ENCODE measurements at places on chromosomes 6 and 20.

DNA sequence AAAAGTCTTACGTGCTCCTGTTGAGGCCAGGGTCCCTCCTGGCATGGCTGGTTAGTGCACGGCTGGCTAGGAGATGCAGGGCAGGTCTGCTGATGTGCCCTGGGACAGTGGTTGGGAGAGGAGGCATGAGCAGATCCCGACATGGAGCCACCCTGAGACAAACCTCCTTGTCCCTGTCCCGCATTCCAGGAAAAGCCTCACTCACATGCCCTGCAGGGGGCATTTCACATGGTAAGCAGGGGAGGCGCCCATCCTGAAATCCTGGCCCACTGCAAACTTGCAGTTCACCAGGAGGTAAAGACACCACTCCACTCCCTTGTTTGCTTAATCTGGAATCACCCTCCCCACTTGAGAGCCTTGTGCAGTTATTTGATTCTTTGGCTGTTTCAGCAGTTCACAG, 116.7 kb upstream of the SLC24A3 start:
- no peak for DNase-seq

- peak; percentile 91 for DNase-seq
Observed at GRCh38 chr6:43053545-43054205, at the start of gene CUL7. Gene CUL7 (minus strand): TSS chr6:43053851. CDS start chr6:43052788, 1,063 bp downstream.

GRCh38 chr20:58670102-58670501, 19.0 kb downstream of the STX16 start:
- DNase-seq, result no peak

- DNase-seq, result no peak
Observed at GRCh38 chr20:59398537-59399205, 98.3 kb downstream of the EDN3 start.

GRCh38 chr6:15516923-15517560, 145.8 kb downstream of the DTNBP1 start:
- DNase-seq, result no peak

- DNase-seq, result no peak
Observed at GRCh38 chr6:53975941-53976615, 135.2 kb upstream of the MLIP start.

DNA sequence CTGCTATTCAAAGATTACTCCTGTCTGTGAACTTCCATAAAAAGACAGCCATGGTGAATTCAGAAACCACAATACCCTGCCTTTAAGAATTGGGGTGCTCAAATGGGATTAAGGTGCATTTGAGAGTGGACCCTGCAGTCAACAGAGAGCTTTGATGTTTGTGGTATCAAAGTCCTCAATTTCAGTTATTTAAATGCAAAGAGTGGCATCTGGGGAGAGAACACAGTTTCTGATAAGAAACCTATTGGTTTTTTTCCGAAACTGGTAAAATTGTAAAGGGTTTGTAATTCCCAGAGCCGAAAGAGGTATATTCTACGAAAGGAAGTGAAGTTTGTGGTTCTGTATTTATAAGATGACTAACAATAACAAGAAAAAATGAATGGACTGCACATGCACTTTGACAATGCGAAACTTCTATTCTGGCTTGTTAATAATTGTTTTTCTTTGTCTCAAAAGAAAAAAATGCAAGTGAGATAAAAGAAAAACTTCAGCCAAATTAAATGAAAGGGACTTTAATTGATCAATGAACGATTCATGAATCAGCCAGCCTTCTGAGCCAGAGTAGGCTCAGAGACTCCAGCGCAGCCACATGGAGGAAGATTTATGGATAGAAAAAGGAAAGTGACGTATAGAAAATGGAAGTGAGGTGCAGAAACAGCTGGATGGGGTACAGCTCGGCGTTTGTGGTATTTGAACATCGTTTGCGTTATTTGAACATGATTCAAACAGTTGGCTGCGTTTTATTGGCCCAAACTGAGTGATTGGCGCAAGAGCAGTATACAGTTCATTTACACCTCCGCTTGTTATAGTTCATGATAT, 70.5 kb upstream of the DUSP22 start:
- DNase-seq, result no peak

DNA sequence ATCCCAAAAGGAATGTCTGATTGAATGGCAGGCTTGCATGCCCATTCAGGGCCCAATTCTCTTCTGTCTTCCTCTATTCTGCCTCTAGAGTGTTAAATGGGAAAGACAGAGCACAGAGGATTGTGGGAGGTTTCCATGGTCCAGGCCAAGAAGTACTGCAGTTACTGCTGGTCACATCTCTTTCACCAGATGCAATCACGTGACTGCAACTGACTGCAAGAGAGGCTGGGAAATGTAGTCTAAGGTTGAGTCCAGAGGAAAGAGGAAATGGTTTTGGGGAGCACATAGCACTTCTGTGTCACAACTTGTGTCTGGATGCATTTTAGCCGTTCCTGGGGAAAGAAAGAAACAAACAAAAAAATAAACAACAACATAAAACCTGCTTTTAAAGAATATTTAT, 336.4 kb upstream of the BTBD3 start:
- DNase-seq, result no peak

DNA sequence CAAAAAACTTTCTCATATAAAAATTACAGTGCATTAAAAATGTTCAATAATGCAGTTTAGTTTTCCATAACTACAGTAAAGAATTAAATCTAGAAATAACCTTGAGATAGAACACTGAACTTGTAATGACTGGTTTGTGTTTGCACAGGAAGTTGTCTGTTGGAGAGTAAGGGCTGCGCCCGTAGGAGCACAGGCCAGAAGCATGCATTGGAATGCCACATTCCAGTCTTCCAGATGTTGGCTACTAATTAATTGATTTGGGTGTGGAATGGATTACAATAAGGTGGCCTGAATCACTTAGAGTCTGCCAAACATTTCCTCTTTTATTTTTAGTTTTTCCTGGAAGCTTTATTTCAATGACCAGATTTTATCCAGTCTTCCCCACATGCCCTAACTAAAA, 582.6 kb upstream of the MMS22L start:
- no peak for DNase-seq

DNA sequence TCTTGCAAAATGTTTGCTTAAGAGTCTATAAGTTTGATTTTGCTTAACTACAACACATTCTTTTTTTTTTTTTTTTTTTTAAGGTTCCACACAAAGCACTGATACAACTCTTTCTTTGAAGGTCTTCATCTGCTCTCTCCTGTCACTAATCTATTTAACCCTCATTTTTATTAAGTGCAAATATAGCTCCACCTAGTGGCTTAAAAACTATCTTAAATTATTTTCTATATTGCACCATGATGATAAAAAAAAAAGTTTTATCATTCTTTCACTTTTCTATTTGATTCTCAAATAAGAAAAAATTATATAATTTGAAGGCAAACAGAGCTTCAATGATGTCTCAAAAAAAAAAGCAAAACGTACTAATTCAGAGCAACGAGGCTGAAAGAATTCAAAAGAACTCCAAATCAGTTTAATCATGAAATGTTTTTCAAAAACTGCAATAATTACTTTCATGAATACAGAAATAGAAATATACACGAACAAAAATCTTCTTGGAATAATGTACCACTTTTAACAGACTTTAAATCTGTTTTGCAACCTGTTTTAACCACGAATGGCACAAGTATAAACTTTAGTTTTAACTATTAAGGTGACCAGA, 12.8 kb downstream of the ESF1 start:
- no peak for DNase-seq

DNA sequence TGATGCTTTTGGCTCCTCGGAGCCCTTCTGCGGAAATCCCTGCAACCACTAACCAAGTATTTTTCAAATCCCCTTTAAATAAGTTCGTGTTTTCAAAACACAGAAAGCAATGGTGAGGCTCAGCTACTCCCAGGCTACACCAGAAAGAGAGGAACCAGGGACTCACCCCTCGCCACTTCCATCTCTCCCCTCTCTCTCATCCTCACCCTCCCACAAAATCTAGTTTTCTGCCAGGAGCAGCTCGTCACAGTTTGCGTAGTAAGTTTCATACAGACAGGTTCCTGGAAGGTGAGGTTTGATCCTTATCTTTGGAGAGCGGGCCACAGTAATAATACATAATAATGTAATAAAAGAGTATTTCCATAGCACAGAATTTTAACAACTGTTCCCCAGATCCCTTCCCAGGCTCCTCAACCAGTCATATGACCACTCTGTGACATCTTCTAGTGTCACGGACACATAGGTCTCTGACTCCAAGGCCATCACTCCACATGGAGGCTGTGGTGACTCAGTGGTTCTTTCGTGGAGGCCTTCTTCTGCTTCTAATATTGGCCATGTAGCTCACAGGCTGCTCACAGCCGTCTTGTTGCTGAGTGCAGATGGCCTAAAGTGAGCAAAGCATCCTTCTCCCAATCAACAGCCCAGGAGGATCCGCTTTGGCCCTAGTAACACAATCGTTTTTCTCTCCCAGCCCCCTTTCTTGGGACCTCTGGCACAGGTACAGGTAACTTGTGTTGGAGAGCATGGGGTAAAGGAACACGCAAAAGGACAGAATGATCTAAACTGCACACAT, 295.7 kb downstream of the CDC5L start:
- DNase-seq, result no peak

DNA sequence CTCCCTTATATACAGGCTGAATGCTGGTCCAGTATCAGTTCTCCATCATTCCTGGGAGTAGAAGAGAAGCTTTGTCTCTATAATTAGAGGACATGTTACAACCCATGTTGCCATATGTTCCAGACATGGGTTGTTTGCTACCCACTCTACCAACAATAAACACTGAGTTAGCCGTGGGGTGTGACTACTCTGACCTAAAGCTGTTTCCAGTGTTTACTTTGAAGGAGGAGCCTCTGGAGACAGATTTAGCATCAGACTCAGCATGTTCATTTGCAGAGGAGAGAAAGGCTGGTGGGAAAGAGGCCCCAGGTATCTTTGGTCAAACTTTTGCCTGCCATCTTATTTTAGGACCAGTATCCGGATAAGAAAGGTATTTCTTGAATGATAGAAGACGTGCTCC, 157.9 kb upstream of the SNX9 start:
- no peak for DNase-seq

- no peak for DNase-seq
Observed at GRCh38 chr20:25397821-25398220, 7.2 kb upstream of the ABHD12 start.

DNA sequence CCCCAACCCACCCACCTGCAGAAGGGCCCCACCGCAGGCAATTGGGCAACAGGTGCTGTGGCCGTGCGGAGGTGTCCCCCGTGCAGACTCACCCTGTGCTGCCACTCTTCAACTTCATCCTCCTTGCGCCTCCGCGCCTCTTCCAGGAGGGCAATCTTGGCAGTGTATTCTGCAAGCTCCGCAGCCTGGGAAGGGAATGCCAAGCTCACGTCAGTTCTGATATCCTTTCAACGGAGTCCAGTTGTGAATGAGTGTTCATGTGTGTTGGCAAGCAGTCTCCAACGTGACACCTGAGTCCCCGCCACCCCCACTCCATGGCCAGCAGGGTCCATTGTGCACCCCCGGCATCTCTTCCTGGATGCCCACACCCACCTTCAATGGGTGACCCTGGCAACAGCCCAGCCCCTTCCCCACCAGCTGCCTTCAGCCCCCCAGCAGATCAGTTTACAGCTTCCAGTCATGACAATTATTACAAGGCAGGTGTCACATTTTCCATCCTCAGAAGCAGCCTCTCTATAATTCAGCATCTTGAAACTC, 49.9 kb downstream of the EZR start:
- DNase-seq, result peak; percentile 31
